ENCODE measurements at places on chromosomes 2 and 18.

GRCh38 chr2:212489719-212490346, 48.8 kb downstream of the ERBB4 start:
- DNase-seq = no peak

DNA sequence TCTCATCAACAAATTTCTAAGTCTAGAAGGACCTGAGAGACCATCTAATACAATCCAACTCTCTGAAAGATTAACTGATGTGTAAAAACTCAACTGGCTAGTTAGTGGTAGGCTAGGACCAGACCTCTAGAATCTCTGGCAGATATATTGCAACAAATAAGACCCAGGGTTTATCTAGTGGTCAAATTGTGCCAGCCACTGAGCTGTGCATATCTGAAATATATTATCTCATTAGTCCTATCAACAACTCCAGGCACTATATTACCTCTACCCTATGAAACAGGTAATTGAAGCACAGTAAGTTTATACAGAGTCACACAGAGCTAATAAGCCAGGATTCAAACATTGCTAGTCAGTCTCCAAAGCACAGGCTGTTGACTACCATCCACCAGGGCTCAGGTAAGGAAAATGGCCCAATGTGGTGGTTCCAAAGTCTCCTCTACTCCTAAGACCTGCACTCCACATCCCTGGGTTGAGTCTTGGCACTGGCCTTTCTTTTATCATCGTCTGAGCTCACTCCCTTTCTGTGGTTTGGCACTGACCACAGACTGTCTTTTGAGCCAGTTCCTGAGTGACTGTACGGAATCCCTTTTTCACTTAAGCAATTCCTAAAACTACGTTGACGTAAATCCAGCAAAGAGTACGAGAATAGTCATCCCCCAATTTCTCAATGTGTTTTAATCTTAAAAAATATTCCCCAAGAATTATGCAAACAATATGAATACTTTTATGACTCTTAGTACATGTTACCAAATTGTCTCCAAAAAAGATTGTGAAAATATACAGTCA, 11.9 kb upstream of the PID1 start:
- DNase-seq = no peak

DNA sequence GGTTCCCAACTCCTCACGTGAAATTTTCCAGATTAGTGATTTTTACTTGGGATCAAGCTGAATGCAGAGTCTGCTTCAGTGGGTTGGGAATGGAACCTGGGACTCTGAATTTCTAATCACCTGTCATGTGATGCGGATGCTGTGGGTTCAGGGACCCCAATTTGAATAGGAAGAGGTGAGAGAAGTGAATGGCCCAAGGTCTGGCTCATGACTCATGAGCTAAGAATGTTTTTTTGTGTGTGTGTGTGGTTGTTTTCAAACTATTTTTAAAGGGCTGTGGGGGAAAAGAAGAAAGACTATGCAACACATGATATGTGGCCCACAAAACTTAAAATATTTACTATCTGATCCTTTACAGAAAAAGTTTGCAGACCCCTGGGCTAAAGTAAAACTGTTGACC, 108.5 kb upstream of the CYRIA start:
- DNase-seq = no peak

- no peak for DNase-seq
These were observed 6.0 kb downstream of the SCN2A start for GRCh38 chr2:165245081-165245793.

DNA sequence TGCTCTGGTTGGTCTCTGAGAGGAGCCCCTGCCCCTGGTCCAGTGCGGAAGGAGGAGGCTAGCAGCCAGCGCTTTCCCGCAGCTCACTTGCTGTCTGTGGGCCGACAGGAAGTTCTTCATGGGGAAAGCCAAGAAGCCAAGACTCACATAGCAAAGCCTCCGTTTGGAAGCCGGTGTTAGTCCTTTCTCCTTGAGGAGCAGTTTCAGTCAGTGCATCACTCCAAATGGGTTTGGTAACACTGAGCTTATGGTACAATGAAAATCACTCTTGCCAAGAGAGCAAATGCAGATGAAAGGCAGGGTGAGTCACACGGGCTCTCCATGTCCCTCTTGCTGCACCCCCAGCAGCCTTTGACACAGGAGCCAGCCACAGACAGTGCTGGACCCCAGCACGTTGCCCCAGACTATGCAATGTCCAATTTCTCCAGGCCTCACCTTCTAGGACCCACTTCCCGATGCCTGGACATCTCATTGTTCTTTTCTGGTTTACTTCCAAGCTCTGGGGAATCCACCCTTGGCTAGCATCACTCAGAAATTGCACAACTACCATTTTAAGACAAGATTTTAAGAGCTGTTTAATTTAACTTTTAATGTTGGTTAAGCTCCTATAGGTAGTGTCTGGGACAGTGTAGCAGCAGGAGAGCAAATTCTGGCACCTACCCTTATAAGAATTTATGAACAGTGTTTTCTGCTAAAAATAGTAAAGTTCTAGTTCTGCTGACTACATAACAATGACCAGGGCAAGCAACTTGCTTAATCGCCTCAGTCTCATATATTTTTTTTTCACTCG, 174.9 kb downstream of the ASB1 start:
- no peak for DNase-seq
